ENCODE measurements at places on chromosomes 2 and 18. TPM values are rescaled to one million over a fixed set of nuclear protein-coding genes. Genes with fewer than 3 reads are reported as not detected.

- H3K4me3 ChIP-seq, result no peak overlapping the region
- no peaks in the 10 kb centered on the region for H3K27me3 ChIP-seq
- H3K27ac ChIP-seq, result no peak overlapping the region
- H3K36me3 ChIP-seq, result no peaks in the 10 kb centered on the region
- no peaks in the 10 kb centered on the region for H3K4me1 ChIP-seq
These were observed 147.5 kb downstream of the RND3 start for GRCh38 chr2:150339951-150340350.

DNA sequence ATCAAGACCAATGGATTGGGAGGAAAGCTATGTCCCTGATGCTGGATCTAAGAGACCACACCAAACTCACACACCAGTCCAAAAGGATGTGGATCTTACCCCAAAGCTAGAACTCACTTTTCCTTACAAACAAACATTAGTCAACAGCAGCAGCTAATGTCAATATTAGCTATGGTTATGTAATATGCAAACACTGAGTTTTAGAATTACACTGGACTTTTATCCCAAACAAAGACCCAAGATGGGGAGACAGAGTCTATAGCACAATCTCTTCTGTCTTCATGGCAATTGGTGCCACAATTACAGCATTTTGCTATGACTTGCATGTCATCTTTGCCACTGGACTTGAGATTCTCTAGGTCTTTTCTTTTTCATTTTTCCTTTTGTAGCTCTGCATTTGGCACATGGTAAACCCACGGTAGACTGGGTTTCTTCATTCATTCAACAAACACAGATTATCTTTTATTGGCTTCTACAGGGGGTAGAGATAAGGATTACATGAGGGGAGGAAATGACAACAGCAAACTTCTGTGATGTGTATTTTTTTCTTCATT, 59.0 kb downstream of the SPRED2 start:
- H3K4me1 ChIP-seq, result peaks cover 39% of the 10 kb centered on the region
- no peak for DNase-seq
- no peak overlapping the region for H3K27ac ChIP-seq
- no peak overlapping the region for H3K4me3 ChIP-seq
- peaks cover 9% of the 10 kb centered on the region for H3K27me3 ChIP-seq

DNA sequence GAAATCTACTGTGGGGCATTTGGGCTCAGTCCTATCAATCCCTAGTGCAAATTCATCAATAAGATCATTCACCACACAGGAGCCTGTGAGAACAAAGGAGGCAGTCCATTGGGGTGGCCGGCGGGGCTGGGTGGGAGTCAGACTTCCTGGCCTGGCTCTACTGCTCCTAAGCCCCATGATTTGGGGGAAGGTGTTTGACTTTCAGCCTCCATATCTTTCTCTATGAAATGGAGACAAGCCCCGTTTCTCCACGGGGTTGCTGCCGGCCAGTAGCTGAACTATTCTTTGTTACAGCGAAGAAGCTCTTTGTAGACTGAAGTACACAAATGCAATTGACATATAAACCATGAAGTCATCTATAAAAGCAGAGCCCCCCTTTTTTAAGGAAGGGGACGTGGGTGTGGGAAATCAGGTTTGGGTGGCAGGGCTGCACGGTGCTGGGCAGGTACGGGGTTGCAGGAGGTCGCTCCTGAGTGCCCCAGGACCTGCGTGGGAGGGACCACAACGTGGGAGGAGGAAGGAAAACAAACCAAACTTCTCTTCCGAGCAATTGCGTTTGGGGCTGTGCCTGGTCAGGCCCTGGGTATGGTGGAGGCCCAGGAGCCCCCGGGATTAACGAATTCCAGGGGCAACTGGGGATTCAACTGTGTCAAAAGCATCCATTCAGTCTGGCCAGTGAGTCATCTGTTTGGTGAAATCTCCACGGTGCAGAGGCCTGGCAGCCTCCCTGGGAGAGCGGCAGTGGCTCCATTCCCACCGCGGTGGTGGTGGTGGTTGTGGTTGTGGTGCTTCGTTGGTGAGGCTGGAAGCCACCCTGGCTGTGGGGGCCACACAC, 18.2 kb downstream of the FBLN7 start:
- peak overlapping the region; percentile 63 for H3K27ac ChIP-seq
- H3K4me3 ChIP-seq, result peak overlapping the region; percentile 72
- H3K27me3 ChIP-seq, result peaks cover 3% of the 10 kb centered on the region
- H3K36me3 ChIP-seq, result no peaks in the 10 kb centered on the region

DNA sequence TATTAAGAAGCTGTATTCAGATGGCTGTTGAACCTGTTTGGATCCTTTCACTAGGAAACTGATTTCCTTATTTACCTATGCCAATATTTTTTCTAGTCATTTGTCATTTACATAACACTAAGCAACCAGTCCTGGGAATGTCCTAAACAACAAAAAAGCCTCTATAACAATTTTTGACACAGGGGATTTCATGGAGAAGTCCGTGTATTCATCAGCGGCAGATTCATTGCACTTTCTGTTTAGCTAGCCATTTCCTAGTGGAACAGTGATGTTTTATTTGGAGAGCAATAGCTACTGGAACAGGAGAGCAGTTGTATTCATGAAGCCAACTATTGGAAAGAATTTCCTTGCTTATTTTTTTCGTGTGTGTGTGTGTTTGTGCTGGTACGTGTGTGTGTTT, 604.3 kb upstream of the POU3F3 start:
- no peak overlapping the region for H3K27ac ChIP-seq
- H3K4me1 ChIP-seq, result no peaks in the 10 kb centered on the region
- no peaks in the 10 kb centered on the region for H3K27me3 ChIP-seq

DNA sequence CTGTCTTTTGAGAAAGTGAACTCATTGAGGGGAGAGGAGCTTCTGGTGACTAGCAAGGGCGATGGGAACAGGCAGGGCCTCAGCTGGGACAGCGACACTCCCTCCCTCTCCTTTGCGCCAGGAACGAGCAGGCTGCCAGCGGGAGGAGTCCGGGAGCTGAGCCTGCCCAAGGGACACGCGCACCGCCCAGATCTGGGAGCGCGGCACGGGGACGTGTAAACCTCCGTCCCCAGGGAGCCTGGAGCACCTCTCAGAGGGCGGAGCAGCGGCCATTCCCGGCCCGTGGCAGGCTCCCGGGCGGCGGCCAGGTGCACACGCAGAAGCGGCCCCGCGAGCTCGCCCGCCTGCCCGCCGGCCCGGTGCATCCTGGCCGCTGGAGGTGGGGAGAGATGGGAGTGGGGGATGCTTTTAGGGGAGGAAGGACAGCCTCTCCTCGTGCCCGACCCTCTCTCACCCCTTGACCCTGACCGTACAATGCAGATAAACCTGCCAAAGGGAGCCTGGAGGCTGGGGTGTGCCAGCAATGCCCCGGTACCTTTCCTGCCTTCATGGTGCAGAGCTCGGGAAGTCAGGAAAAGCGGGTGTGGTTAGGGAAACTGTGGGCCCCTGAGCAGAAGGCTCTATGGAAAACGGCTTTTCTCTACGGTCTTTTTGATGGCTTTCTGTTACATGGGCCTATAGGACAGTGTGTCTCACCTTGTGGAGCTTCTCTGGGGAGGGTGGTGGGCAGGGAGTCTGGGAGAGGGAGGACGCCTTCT, 2.2 kb downstream of the AQP4 start:
- peaks cover 11% of the 10 kb centered on the region for H3K27me3 ChIP-seq
- DNase-seq, result no peak
- no peaks in the 10 kb centered on the region for H3K36me3 ChIP-seq
- H3K4me3 ChIP-seq, result no peak overlapping the region
- H3K4me1 ChIP-seq, result no peaks in the 10 kb centered on the region
- H3K27ac ChIP-seq, result no peak overlapping the region

DNA sequence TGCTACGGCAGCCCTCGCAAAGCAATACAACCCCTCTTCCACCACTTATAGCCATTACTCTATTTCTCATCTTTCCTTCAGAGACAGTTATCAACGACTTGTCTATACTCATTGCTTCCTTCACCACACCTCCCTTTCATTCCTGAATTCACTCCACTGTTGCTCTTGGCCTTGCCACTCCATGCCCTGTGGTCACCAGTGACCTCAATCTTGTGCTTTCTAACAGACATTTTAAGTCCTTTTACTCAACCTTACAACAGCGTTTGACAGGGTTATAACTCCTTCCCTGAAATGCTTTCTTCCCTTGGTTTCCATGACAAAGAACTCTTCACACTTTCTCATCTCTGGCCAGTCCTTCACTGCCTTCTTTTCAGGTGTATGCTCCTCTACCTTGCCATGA, 90.6 kb upstream of the CCDC141 start:
- no peak overlapping the region for H3K27ac ChIP-seq
- H3K4me1 ChIP-seq, result no peaks in the 10 kb centered on the region
- no peaks in the 10 kb centered on the region for H3K36me3 ChIP-seq
- DNase-seq, result no peak
- H3K4me3 ChIP-seq, result no peak overlapping the region

- peaks cover 7% of the 10 kb centered on the region for H3K36me3 ChIP-seq
- H3K27me3 ChIP-seq, result no peaks in the 10 kb centered on the region
- peak overlapping the region; percentile 61 for H3K4me3 ChIP-seq
- peak overlapping the region; percentile 90 for H3K27ac ChIP-seq
These were observed 32.5 kb upstream of the CD28 start for GRCh38 chr2:203673933-203674332.

GRCh38 chr2:42758751-42759150, 5.2 kb downstream of the OXER1 start:
- no peak overlapping the region for H3K4me3 ChIP-seq
- no peaks in the 10 kb centered on the region for H3K36me3 ChIP-seq
- H3K27me3 ChIP-seq, result peaks cover 2% of the 10 kb centered on the region
- DNase-seq, result no peak
- no peak overlapping the region for H3K27ac ChIP-seq
- H3K4me1 ChIP-seq, result peaks cover 3% of the 10 kb centered on the region

- H3K36me3 ChIP-seq, result no peaks in the 10 kb centered on the region
- peak; percentile 6 for DNase-seq
- peaks cover 20% of the 10 kb centered on the region for H3K27me3 ChIP-seq
- no peak overlapping the region for H3K27ac ChIP-seq
- H3K4me3 ChIP-seq, result no peak overlapping the region
These were observed 6.4 kb upstream of the PTPN4 start for GRCh38 chr2:119753041-119753929.

MEP1B gene
- not detected for total RNA-seq

EML6 gene
- total RNA-seq, result 0.44 TPM

LOXL3 gene
- total RNA-seq, result 2.0 TPM

SLC9A4 gene
- not detected for total RNA-seq

GALNT13 gene
- total RNA-seq, result not detected
